ENCODE measurements at places on chromosomes 7 and 10.

DNA sequence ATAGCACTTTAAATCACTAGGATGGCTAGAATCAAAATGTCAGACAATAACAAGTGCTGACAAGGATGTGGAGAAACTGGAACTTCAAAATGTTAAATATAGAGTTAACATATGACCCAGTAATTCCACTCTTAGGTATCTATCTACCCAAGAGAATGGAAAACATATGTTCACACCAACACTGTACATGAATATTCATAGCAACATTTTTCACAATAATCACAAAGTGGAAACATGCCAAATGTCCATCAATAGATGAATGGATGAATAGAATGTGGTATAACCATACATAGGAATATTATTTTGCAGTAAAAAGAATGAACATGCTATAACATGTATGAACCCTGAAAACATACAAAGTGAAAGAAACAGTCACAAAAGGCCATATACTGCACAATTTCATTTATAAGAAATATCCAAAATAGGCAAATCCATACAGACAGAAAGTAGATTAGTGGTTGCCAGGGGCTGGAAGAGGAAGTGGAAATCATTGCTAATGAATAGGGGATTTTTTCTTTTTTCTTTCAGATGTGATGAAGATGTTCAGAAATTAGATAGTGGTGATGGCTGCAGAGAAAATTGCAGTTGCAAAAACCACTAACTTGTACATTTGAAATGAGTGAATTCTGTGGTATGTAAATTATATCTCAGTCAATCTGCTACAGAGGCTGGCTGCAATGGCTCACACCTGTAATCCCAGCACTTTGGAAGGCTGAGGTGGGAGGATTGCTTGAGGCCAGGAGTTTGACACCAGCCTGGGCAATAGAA lies 93.0 kb downstream of the CPVL start:
- DNase-seq: no peak

DNA sequence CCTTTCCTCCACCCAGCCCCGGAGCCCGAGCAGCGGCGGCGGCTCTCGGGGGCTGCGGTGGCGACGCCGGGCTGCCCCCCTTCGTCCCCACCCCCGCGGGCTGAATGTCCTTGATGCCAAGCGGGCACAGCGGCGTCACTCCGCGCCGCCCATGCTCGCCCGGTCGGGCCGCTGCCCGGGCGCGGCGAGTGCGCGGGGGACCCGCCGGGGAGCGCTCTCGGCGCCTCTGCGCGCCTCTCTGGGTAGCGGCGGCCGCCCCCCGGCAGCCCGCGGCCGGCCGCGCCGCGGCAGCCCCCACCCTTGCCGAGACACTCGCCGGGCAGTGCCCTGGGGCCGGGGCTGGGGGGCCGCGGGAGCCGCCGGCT lies 433 bp upstream of the PLXNA4 start:
- no peak for DNase-seq

DNA sequence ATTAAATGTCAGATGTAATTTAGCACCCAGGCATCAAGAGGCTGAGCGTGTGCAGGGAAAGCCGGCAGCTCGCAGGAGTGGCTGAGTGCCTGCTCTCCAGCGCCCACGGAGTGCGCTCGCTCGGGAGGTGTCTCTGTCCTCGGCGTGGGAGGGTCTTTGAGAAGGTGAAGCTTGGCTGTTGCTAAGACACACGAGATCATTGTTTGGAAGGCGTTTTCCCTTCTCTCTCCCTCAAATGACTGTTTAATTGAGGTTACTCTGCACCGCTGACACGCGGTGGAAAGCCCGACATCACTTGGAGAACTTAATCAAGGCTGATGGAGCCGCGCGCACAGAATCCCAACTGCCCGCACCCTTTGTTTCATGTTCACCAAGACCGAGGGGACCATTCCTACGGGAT lies 414.6 kb downstream of the DNAJB6 start:
- no peak for DNase-seq

DNA sequence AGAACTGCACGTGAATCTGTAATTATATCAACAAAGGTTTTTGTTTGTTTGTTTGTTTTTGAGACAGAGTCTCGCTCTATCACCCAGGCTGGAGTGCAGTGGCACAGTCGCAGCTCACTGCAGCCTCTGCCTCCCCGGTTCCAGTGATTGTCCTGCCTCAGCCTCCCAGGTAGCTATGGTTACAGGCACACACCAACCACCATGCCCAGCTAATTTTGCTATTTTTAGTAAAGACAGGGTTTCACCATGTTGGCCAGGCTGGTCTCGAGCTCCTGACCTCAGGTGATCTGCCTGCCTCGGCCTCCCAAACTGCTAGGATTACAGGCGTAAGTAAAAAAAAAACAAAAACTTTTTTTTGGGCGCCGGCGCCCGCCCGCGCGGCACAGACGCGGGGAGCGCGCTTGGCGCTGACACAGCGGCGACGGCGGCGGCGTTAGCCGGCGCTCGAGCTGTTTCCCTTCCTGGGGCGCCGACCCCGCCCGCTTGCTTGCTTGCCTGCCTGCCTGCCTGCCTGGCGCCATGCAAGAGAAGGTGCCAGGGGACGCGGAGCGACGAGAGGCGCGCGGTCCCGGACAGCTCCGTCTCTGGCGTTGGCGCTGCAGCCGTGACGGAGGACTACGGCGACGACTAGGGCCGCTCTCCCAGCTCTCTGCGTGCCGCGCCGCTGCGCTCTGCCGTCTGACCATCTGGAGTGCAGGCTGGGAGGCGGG lies 171.4 kb upstream of the NUPR2 start:
- DNase-seq: no peak

DNA sequence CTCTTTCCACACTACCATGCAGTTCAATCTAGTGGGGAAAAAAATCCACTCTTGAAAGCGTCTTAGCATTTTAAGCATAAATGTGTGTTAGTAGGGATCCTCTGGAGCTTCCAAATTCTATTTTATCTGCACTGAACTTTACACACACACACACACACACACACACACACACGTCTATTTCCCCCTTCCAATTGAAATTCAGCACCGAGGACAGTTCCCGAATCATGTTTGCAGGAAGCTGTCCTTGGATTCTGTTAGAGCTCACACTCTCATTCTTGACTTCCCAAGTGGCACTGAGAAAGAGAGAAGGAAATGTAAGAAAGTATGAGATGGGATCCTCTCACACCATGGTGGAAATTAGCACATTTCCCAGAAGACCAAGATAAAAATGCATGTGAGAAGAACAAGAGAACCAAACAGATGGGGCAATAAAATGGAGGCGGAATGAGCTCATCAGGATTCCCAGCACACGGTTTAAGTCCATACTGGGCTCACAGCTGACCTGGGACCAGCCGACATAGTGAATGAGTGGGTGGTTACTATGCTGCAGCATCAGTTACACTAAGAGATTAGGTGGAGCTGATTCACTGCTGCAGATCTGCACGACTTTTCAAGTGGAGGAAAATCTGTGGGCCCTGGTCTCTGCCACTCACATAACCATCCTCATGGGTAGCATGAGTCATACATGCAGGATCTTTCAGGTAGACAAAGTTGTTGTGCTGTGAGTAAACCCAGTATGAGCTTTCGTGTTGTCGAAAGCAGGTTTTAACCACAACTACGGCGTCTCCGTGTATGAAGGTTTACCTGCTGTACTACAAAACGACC lies 3.3 kb upstream of the NPTX2 start:
- DNase-seq: no peak

DNA sequence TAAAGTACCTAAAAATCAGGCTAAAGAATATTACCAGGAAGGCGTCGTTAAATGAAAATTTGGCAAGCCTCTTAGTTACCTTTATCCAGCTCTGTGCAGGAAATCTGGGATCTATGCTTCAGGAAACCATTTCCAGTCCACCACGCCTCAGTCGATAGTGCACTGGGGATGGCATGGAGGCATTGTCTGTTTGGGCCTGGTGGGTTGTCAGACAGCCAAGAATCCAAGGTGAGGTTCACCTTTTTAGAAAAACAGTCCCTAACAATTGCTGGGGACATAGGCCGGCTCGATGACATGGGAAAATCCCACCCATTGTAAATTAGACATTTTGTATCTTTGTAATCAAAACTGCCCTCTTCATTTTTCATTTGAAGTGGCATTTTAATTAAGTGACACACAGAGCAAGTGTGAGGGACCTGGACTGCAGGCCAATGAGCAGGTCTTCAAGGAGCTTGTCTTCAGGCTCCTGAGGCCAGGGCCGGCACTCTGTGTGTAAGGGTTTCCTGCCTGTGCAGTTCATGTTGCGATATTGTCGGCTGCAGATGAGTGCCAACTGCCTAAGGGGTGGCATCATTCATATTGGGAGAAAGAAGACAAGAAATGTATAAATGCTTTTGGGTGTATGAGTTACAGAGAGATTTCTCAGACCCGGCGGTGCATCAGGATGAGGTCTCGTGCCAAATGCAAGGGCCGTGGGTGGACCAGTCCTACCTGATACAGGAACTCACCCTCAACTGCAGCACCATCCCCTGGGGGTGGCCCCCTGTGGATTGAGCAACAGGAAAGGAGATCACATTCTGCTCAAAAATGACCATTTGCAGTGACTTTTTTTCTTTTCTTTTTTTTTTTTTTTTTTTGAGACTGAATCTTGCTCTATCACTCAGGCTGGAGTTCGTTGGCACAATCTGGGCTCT lies 80.8 kb downstream of the PTPRE start:
- no peak for DNase-seq

GRCh38 chr7:26409661-26410547 lies 118.2 kb downstream of the SNX10 start:
- no peak for DNase-seq

DNA sequence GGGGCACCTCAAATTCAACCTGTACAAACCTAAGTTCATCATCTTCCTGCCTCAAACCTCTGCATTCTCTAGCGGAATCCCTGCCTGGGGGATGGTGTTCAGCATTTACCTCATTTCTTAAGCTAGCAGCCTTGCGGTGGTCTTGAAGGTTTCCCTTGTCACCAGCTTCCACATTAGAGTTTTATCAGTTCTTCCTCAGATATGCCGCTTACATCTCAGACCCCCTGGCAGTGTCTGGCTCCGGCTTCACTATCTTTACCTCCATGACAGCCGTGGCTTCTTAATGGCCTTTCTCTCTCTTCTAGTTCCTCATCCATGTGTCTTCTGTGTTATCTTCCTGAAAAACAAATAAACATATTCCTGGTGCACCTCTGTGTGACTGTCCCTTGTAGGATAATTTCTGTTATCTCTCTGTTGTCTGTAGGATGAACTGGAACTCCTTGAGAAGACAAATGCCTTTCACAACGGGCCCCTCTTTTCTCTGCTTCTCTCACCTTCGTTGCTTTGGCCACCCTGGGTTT lies 101.1 kb upstream of the BMPER start:
- DNase-seq: no peak

GRCh38 chr7:8982338-8982992 lies 549.1 kb downstream of the NXPH1 start:
- no peak for DNase-seq

DNA sequence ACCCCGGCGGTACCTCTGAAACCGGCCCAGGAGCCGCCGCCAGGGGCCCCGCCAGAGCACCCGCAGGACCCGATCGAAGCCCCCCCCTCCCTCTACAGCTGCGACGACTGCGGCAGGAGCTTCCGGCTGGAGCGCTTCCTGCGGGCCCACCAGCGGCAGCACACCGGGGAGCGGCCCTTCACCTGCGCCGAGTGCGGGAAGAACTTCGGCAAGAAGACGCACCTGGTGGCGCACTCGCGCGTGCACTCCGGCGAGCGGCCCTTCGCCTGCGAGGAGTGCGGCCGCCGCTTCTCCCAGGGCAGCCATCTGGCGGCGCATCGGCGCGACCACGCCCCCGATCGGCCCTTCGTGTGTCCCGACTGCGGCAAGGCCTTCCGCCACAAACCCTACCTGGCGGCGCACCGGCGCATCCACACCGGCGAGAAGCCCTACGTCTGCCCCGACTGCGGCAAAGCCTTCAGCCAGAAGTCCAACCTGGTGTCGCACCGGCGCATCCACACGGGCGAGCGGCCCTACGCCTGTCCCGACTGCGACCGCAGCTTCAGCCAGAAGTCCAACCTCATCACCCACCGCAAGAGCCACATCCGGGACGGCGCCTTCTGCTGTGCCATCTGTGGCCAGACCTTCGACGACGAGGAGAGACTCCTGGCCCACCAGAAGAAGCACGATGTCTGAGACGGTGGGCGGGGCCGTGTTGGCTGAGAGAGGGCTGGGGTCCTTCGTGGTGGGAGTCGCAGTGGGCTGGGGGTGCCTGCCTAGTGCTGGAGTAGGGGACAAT lies 3.8 kb downstream of the REPIN1 start:
- no peak for DNase-seq

DNA sequence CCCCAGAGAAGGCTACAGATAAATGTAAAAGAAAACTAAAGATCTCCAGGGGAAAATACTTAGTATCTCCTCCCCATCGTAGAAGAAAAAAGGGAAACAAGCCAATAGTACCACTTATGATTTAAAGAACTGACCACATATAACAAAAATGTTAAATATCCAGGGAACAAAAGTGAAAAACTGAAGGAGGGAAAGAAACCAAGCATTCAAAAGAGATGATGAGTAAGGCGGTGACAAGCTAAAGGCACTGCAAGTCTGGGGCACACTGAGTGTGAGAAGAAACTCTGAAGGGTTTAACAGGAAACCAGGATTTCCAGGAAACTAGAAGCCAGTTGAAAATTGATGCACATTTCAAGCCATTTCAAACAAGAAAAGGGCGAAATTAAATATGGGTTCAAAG lies 226.3 kb downstream of the AHR start:
- DNase-seq: no peak

DNA sequence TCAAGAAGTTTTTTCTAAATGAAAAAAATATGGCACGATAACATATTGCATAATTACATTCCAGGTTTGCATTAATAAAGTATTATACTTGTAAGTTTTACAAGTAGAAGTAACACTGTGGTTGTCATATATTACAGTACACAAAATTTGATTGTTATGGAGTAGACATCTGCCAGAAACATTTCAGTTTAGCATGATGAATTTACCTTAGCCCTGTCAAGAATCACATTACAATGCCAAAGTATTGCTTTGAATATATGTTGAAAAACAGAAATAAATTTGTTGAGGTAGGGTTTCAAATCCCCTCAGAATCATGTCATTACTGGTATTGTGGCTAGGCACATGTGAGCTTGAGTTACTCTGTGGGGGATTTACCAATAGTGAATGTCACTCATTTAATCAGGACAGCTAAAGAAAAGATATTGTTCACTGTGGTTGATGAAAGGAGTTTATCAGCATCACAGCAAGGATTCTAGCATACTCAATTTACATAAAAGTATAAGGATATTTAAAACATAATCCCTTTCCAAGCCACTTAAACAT lies 112.1 kb downstream of the MDFIC start:
- DNase-seq: no peak

DNA sequence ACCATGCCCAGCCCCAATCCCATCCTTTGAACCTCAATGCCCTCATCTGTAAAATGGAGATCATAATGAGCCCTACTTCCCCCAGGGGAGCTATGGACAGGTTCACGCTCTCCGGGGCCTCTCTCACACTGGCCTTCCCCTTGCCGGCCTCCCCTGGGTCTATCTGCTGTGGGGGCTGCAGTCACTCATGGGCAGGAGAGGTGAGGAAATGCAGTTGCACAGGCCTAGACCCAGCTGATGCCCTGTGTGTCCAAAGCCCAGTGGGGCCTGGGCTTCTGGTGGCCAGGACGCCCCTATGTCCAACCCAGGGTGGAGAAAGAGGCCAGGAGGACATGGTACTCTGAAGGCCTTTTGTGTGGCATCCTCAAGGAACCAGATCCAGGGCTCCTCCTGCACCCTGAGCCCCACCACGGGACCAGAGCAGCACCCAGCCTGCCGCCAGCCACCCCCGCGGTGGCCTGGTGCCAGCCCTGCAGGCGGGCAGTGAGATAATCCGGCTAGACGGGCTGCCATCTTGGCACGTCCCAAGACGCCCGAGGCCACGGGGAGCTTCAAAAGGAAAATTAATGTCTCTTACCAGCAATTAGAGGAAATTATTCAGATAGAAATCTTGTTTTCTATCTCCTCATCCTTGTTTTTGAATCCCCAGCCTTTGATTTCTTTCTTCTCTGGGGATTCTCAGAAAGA lies 39.0 kb downstream of the MYL10 start:
- DNase-seq: no peak
